ENCODE measurements at places on chromosomes 6 and 20.

GRCh38 chr20:51668515-51668914 lies 99.7 kb downstream of the ATP9A start:
- DNase-seq, result no peak

- no peak for DNase-seq
Measured at GRCh38 chr6:11532097-11532496, 5.5 kb upstream of the TMEM170B start.

- DNase-seq, result peak; percentile 86
Measured at GRCh38 chr6:28981431-28981832, 23.7 kb downstream of the ZNF311 start.

- no peak for DNase-seq
Measured at GRCh38 chr6:169029861-169030260, 223.8 kb downstream of the THBS2 start.

- no peak for DNase-seq
Measured at GRCh38 chr6:113406048-113406695, 451.0 kb upstream of the MARCKS start.

DNA sequence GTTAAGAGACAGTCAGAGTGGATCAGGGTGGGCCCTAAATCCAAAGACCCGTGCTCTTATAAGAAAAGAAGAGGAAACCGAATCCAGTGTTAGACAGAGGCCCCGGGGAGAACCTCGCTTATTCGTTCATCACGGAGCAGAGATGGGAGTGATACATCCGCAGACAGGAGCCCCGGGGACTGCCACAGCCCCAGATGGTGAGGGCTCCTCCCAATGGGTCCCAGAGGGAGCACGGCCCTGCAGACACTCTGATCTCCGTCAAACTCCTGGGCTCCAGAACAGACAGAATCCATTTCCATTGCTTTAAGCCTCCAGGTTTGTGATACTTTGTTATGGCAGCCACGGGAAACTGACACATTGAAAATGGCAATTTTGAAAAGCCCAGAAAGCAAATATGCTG lies 47.0 kb downstream of the CDH4 start:
- no peak for DNase-seq

DNA sequence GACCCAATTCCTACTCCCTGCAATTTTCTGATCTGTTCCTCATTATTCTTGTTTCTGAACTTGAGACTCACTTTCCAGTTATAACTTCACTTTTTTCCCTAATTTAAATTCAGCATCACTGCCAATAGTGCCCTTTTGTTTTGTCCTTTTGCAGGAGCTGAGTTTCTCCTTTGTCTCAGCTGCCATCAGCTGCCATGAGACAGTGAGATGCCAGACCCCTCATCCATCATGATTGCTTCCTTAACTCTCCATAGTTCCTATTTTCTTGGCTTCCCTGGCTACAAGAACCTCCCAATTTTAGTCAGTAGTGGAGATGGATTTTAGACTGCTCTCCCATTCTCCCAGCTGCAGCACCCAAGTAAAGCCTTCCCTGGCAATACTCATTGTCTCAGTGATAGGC lies 518.1 kb downstream of the HDGFL1 start:
- DNase-seq, result no peak

DNA sequence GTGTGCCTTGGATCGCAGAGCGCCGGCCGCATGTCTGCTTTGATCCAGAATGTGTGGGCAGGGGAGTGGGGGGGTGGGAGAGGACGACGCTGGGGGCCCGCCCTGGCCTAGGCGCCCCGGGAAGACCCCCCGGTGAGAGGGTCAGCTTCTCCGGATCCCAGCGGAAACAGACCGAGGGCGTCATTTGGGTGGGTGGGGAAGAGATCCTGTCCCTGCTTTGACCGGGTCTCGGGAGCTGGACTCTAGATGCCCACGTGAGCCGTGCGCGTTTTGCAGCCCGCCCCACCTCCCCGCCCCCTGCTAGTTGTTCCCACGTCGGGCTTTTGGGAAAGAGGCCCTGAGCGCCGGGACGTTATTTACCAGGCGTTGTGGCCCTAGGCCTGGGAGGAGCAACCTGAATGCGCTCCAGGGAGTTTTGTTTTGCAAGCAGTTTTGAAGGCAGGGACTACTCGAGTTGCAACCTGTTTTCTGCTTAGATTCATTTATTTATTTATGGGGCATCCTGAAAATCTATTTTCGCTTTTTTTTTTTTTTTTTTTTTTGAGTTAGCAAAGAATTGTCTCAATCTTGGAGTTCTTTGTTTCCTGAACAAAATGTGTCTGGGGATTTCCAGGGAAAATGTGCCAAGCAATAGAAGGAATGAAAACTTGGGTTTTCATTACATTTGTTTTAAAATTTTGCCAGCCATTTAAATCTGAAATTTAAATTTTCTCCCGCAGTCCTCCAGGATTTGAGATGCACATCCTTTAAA lies 1.6 kb downstream of the DSP start:
- no peak for DNase-seq

- DNase-seq, result no peak
Measured at GRCh38 chr20:63013207-63013606, 6.4 kb upstream of the BHLHE23 start.

- DNase-seq, result no peak
Measured at GRCh38 chr20:46394872-46395760, 11.3 kb downstream of the ELMO2 start.

- no peak for DNase-seq
Measured at GRCh38 chr6:11701573-11701972, 77.0 kb downstream of the ADTRP start.

GRCh38 chr6:150907383-150907782 lies 41.9 kb downstream of the MTHFD1L start:
- DNase-seq, result no peak
